ENCODE measurements at places on chromosomes 16 and 17. TPM values are rescaled to one million over a fixed set of nuclear protein-coding genes. Genes with fewer than 3 reads are reported as not detected.

The PRR15L gene
- not detected for polyA plus RNA-seq

The PLLP gene
- polyA plus RNA-seq = 14.4 TPM

The CDH3 gene
- not detected for polyA plus RNA-seq

The KRT33B gene
- polyA plus RNA-seq = not detected

The ACTG1 gene
- 10,663 TPM for polyA plus RNA-seq

The KLHL10 gene
- not detected for polyA plus RNA-seq

The CSHL1 gene
- polyA plus RNA-seq = not detected

The PIK3R5 gene
- polyA plus RNA-seq = not detected

The XAF1 gene
- polyA plus RNA-seq = 6.3 TPM

The DNAAF8 gene
- polyA plus RNA-seq = 0.49 TPM

The CEP112 gene
- polyA plus RNA-seq = 1.5 TPM

The NOL11 gene
- 16.9 TPM for polyA plus RNA-seq

The HCRT gene
- not detected for polyA plus RNA-seq

The CPNE2 gene
- 187 TPM for polyA plus RNA-seq

The KRTAP4-8 gene
- not detected for polyA plus RNA-seq

The ALDOC gene
- 20.3 TPM for polyA plus RNA-seq

The SEPTIN12 gene
- polyA plus RNA-seq = not detected

The MYLK3 gene
- not detected for polyA plus RNA-seq

The GAS2L2 gene
- polyA plus RNA-seq = not detected

The KRTAP4-1 gene
- polyA plus RNA-seq = not detected

The WIPF2 gene
- polyA plus RNA-seq = 8.4 TPM

The NLRC3 gene
- polyA plus RNA-seq = 0.84 TPM

The TBC1D3I gene
- 0.26 TPM for polyA plus RNA-seq

The TP53TG3F gene
- not detected for polyA plus RNA-seq

The C16orf78 gene
- not detected for polyA plus RNA-seq

The ABCC11 gene
- 0.06 TPM for polyA plus RNA-seq

The SRR gene
- polyA plus RNA-seq = 13.7 TPM

The EPOP gene
- polyA plus RNA-seq = 0.43 TPM
